ENCODE measurements at places on chromosomes 3 and 15.

DNA sequence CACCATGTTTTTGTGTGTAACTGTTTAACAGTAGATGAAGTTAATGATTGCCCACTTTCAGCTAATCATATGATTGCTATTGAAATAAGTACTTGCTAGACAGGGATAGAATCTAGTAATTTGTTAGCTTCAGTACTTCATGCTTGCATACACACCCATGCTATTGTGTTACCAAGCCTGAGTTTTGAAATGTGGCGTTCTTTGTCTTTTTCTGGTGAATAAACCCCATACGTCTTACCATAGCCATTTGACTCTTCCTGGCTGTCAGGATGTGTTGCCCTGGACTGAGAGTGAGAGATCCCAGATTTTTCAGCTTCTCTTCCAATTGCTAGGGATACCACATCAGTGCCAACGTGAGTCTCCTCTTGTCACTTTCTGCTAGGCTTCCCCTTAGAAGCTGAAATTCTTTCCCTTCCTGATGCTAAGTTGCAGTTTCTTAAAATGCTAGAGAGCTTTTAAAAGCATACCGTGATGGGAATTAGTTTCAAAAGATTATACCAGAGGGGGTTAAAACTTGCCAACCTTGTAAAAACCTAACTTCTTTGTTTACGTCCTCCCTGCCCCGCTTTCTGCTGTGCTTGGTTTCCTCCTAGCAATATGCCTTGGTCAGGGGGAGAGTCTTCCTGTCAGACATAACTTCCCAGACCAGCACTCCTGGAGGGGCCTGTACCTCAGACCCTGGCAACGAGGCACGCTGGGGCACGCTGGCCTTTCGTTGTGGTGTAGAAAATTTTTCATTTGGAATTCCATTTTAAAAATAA is 62.9 kb upstream of the ULK4 start:
- DNase-seq: no peak

- DNase-seq: no peak
These were observed 16.3 kb downstream of the SNX33 start for GRCh38 chr15:75663931-75664421.

GRCh38 chr3:98343647-98344507 is 9.8 kb upstream of the OR5K4 start:
- peak; percentile 0 for DNase-seq

- DNase-seq: no peak
These were observed 10.3 kb downstream of the USF3 start for GRCh38 chr3:113685956-113686721.

- DNase-seq: no peak
These were observed 107.3 kb downstream of the HERC1 start for GRCh38 chr15:63726491-63726890.

DNA sequence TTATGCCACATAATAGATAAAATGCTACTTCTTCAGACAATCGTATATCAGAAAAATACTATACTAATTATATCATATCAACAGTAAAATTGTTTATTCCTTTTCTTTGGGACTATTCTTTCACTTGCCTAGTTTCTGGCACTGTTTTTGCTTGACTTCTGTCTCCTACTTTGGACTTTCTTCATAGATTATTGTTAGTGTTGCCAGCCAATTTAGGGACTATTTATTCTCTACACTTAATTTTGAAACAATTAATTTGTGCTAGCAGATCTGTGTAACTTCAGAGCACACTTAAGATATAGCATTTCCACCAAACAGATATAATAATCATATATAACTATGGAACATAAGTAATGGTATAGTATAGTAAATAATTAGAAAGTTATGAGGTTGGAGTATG is 305.6 kb downstream of the CADM2 start:
- DNase-seq: no peak

DNA sequence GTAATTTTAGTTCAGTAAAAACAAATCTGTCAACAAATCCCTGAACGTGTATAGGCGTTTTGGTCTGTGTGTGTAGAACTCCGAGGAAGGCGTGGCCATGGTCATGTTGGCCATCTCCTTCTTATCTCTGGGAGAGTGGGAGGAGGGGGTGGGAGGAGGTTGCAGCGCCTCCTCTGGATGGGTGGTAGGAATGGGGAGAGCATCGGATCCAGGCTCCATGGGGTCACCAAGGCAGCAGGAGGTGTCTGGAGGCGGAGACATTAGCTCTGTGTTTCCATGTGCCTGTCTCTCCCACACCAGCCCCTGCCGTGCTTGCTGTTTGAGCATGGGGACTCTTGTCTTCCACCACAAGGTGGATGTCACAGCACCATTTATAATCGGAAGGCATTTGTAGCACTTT is 34.5 kb upstream of the TRPM1 start:
- DNase-seq: peak; percentile 33
